CD4-positive, alpha-beta T cell treated with Interleukin-15 for 4 hours (primary cell): ENCODE measurements at places on chromosomes 1 and 21.

GRCh38 chr1:244254467-244254866 lies 197.2 kb downstream of the ADSS2 start:
- peak; percentile 4 for DNase-seq

DNA sequence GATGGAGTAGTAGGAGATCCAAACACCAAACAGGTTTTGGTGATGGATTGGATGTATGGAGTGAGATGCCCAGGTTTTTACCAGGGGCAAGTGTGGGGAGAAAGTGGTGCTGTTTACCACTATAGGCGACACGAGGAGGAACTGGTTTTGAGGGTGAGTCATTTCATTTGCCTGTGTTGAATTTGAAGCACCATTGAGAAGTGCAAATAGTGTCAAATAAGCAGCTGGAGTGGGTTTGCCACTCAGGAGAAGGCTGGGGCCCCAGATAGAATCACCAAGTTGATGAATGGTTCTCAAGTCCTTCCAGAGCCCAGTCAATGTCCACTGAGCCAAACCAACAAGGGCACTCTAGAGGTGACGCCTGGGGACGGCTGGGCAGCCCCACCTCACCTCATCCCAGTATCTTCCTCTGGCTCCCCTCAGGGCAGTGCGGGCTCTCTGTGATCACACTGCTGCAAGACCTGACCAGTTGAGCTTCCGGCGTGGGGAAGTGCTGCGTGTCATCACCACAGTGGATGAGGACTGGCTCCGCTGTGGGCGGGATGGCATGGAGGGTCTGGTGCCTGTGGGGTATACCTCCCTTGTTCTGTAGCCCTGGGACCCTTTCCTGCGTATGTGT lies 9.4 kb downstream of the RUSC1 start:
- no peak for DNase-seq

DNA sequence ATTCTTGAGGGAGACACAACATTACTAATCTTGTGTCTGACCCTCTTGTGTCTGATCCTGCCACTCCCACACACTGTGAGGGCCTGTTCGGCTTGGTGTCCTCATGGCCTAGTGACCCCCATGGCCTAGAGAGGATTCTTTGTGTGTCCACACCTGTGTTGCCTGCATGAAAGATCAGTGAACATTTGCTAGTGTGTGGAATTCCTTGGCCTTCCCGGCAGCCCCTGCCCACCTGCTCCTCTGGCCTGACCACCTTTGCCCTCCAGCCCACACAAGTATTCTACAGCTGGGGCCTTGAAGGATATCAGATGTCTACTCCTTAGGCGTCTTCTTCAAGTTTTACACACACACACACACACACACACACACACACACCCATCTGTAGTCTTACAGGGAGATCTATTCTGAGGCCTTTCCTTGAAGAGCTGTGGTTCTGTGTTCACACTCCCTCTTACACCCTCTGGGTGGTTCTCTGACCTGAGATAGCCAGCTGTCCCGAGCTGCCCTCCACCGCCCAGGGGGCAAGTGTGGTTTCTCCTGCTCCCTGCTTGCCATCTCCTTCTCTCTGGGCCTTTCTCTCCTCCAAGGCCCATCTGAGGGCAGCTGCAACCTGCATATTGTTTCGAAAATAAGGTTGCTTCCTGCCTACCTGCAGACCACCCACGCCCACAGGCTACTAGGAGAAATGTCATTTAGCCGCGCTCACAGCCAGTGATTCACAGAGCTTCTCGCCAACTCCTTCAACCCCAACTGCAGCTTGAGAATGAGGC lies 45.4 kb downstream of the CD247 start:
- no peak for DNase-seq

- peak; percentile 37 for DNase-seq
Measured at GRCh38 chr1:13809461-13810159, 109.6 kb downstream of the PRDM2 start.

DNA sequence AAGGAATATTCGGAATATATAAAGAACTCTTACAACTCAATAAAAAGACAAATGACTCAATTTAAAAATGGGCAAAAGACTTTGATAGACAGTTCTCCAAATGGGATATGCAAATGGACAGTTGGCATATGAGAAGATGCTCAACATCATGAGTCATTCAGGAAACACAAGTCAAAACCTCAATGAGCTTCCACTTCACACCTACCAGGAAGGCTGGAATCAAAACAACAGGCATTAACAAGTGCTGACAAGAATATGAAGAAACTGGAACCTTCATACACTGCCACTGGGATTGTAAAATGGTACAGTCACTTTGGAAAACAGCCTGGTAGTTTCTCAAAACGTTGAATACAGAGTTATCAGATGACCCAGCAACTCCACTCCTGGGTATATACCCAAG lies 17.2 kb downstream of the PGBD5 start:
- DNase-seq, result no peak

- no peak for DNase-seq
Measured at GRCh38 chr1:4089421-4090175, 189.5 kb upstream of the C1orf174 start.

- no peak for DNase-seq
Measured at GRCh38 chr1:46098027-46098712, 34.3 kb downstream of the PIK3R3 start.

DNA sequence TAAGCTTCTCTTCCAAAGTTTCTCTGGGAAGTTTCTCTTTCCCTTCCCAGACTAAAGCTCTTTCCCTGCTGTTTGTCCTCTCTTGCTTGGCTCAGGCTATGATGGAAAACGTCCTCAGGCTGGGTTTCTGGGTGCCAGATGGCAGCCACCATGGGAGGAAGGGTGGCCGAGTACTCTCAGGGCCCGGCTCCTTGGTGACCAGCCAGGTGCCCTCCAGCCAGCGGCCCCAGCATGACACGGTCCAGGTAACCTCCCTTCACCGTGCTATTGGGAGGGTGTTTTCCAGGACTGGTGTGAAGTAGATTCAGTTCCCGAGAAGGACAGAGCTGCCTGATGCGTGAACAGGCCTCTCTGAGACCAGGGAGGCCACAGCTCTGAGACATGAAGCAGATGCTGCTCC lies 60.3 kb downstream of the KIF26B start:
- no peak for DNase-seq

DNA sequence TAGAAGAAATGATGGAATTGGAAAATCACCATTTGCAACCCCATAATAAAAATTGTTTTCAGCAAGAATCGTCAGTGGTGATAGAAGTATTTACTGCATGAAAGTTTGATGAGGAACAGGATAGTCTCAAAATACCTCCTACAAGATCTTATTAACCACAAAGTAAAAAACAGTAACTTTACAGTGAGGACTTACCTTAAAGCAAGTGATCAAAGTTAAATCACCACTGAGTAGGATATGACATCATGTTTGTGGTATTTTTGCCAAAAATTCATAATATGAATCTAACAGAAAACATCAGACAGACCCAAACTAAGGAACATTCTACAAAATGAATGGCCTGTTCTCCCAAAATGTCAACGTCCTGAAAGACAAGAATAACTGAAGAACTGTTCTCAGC lies 19.9 kb downstream of the ALDH9A1 start:
- DNase-seq, result no peak

DNA sequence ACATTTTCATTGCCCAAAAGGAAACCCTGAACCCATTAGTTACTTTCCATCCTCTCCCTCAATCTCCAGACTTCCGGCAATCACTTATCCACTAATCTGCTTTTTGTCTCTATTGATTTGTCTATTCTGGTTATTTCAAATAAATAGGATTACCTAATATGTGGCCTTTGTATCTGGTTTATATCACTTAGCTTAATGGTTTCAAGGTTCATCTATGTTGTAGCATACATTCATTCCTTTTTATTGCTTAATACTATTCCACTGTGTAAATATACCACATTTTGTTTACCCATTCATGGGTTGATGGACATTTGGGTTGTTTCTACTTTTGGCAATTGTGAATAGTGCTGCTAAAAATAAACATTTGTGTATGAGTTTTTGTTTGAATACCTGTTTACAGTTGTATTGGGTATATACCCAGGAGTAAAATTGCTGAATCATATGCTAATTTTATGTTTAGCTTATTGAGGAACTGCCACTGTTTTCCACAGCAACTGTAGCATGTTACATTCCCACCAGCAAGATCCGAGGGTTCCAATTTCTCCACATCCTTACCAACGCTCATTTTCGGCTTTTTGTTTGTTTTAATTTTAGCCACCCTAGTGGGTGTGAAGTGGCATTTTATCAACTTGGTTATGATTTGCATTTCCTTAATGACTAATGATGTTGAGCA lies 2.5 kb upstream of the SLC25A44 start:
- no peak for DNase-seq

DNA sequence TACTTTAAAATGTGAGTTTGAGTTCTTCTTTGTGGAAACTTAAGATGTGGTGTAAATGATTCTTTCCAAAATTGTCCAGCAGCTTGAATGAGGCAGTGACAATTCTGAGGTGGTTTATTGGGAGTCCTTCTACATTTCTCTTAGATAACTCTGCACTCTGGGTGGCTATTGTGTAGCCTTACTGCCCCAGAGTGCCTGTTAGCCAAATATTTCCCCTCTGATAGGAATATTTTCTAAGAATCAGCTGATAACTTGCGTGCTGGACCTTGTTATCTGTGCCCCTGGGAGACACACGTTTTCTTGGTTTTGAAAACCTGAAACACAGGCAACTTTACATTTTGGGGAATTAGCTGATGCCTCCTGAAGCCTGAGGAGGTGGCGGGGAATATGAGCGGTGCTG lies 91.6 kb downstream of the CD247 start:
- DNase-seq, result no peak

- no peak for DNase-seq
Measured at GRCh38 chr1:8974551-8974950, 28.9 kb downstream of the CA6 start.

- DNase-seq, result no peak
Measured at GRCh38 chr1:17540255-17541001, 930 bp downstream of the ARHGEF10L start.

DNA sequence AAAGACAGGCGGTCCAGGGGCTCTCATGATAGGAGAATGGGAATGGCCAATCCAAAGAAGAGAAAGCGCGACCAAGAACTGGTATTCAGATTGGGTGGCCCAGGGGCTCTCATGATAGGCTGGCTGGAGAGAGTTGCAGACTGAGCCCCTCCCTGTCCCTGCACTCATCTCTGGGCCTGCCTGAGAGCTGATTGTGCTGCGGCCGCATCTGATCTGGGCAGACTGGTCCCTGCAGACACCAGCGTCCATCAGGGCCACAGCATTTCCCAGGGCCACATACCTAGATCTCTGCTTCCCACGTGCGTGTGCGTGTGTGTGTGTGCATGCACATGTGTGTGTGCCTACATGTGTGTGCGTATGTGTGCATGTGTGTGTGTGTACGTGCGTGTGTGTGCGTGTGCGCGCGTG lies 30.4 kb upstream of the MAN1C1 start:
- DNase-seq, result no peak

DNA sequence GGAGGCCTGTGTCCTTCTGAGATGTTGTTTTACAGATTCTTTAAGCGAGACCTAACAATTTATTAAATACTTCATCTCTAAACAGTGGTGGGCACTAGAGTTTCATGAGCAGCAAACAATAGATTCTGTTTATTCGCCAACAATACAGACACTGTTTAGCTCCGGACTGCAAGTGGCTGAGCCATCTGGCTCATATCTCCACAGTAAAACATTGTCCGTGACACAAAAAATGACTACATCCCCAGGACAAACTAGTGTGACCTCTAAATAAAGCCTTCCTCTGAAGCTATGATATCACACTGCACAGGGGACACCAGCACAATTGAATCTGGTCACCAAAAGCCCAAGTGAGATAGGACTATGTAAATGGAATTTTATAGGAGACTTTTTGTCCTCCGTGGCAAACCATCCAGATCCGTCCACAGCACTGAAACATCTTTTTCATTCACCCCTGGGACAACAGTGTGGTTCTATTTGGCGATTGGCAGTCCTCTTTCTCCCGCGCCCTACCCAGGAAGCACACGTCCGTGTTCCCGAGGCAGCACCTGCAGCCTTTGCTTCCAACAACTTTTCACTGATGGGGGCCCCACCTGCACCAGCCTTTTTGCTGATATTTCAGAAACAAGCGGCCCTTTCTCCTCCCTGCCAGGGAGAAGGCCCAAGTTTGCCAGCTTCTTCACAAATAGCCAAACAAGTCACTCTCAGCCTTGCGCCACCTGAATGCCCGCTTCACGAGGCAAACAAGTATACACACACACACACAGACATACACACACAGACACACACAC lies 47.4 kb downstream of the OLIG1 start:
- no peak for DNase-seq

DNA sequence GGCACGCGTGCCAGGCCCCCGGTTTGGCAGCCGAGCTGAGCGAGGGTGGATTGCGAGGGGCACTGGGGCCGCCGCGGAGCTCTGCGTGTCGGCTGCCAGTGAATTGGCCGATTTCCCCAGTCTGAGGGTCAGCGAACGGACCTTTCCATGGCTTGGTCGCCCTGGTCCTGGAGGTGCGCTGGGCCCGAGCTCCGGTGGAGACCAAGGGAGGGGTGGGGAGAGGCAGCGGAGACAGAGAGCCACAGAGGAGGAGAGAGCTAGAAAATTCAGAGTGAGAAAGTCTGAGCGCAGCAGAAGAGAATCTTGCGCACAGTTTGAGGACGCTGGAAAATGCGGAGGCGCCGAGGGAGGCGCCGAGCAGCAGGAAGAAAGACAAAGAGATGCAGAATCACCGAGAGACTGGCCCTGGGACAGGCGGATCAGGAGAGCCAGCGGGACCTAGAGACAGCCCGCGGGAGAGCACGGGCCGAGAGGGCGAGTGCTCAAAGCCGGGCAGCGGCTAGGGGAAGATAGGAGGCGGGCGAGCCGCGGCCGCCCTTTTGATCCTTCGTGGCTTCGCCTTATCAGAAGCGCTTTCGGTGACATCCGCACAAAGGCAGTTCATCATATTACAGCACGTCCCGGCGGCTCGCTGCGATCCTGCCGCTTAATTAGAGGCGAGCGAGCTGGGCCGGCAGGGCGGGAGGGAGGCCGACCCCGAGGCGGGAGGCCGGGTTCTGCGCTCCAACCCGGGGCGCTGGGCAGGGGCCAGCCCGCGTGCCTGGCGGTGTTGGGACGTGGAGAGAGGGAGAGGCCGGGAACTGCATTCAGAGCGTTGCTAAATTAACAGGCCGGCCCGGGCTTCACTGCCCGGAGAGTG lies 12.7 kb downstream of the PAX7 start:
- DNase-seq, result no peak

- DNase-seq, result no peak
Measured at GRCh38 chr1:3240524-3241235, 171.7 kb downstream of the PRDM16 start.

- no peak for DNase-seq
Measured at GRCh38 chr1:168470901-168471431, 72.8 kb downstream of the XCL2 start.

DNA sequence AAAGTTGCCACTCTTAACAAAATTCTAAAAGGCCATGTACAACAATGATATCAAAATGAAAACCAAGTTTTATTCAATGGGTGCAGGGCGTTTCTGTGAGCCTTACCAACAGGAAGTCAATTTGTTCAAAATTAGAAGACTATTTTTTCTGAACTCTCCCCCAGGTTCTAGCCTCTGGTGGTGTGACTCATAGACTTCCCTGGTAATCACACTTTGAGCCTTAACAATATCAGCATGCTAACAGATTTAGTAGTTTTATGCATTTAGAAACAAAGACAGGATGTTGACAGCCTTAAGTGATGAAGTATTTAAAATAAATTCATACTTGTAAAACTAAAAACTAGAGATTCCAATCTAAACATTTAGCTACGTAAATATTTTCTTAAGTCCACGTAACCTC lies 88.4 kb downstream of the LRRC8C start:
- peak; percentile 78 for DNase-seq
